ENCODE measurements at places on chromosomes 2 and 18. TPM values are rescaled to one million over a fixed set of nuclear protein-coding genes. Genes with fewer than 3 reads are reported as not detected.
A peak's percentile ranks its signal among the peaks of the same experiment; 100 is the strongest.

GRCh38 chr2:74498500-74499266, 720 bp downstream of the LBX2 start:
- DNase-seq = no peak
- peaks cover 12% of the 10 kb centered on the region for H3K36me3 ChIP-seq
- H3K27ac ChIP-seq = no peak overlapping the region
- H3K4me1 ChIP-seq = peaks cover 49% of the 10 kb centered on the region
- H3K27me3 ChIP-seq = peaks cover 61% of the 10 kb centered on the region
- peak overlapping the region; percentile 40 for H3K4me3 ChIP-seq

GRCh38 chr2:236755278-236755840, 185.7 kb downstream of the ACKR3 start:
- no peaks in the 10 kb centered on the region for H3K36me3 ChIP-seq
- no peak overlapping the region for H3K4me3 ChIP-seq
- no peaks in the 10 kb centered on the region for H3K27me3 ChIP-seq
- H3K4me1 ChIP-seq = peaks cover 9% of the 10 kb centered on the region

GRCh38 chr18:3960977-3961376, 494.1 kb downstream of the DLGAP1 start:
- no peak overlapping the region for H3K4me3 ChIP-seq
- no peaks in the 10 kb centered on the region for H3K4me1 ChIP-seq
- no peaks in the 10 kb centered on the region for H3K36me3 ChIP-seq

DNA sequence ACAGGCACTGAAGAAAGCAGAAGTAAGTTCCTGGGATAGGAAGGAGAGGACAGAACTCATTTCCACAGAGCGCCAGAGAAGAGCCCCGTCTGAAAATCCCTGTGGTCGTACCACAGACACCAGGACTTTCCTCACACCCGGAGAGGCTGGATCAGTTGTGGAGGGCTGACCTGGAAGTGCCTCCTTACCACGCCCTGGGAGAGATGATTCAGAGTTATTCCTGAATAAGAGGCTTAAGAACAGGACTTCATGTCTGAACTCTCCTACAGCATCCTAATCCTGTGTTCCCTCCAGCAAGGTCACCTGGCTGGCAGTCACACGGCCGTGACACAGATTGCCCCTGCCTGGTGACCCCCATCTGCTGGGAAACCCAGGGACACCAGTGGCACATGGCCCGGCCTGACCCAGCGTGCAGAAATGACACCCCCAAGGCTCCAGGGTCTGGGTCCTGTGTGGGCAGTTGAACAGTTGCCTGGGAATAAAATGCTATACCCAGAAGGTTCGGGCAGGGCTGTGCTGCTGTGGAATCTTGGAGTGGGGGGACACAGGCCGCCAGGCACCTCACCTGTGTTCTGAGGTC, 105.9 kb downstream of the PXDN start:
- peaks cover 5% of the 10 kb centered on the region for H3K4me1 ChIP-seq
- H3K27ac ChIP-seq = no peak overlapping the region
- no peak for DNase-seq
- peaks cover 5% of the 10 kb centered on the region for H3K36me3 ChIP-seq

DNA sequence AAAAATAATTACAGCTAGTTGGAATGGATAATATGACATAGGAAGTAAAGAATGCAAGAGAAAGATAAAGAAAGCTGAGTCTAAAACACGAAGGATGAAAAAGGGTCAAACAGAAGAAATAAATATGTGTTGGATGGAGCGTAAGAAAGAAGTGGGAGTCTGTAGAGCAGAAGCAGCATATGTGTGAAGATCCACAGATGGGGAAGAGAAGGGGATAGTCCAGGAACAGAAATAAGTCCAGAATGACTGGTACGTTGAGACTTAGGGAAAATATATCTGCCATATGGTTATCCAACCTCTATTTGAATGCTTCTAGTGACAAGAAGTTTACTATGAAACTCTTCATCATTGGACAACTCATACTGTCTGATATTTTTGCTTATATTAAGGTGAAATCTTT, 18.0 kb downstream of the ABCA12 start:
- no peaks in the 10 kb centered on the region for H3K4me1 ChIP-seq
- H3K36me3 ChIP-seq = no peaks in the 10 kb centered on the region
- no peaks in the 10 kb centered on the region for H3K27me3 ChIP-seq
- no peak overlapping the region for H3K27ac ChIP-seq

- no peaks in the 10 kb centered on the region for H3K27me3 ChIP-seq
- peaks cover 94% of the 10 kb centered on the region for H3K4me1 ChIP-seq
- peak overlapping the region; percentile 11 for H3K27ac ChIP-seq
Observed at GRCh38 chr2:217954469-217954868, 48.3 kb downstream of the TNS1 start.

- no peak overlapping the region for H3K27ac ChIP-seq
- no peaks in the 10 kb centered on the region for H3K4me1 ChIP-seq
- H3K36me3 ChIP-seq = no peaks in the 10 kb centered on the region
Observed at GRCh38 chr2:205806143-205806905, 124.0 kb downstream of the NRP2 start.

DNA sequence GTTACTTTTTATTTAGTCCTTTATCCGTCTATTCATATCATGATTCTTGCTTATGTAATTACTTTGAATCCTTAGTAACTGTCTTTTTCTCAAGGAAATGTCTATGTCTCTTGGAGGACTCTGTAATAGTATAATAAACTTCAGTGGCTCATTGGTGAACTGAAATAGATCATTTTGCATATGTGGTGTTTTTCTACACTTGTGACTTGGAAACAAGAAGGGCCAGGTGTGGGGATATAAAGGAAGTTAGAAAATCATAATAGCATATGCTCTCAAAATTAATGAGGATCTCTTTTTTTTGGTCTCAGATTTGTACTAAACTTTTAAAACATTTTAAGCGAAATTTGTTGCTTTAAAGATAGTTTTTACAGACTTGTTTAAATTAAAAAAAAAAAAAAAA, 453.0 kb upstream of the CDH20 start:
- H3K27ac ChIP-seq = no peak overlapping the region
- H3K4me1 ChIP-seq = no peaks in the 10 kb centered on the region
- H3K4me3 ChIP-seq = no peak overlapping the region
- DNase-seq = no peak
- no peaks in the 10 kb centered on the region for H3K36me3 ChIP-seq

GRCh38 chr2:29549069-29549380, 372.4 kb downstream of the ALK start:
- H3K27ac ChIP-seq = no peak overlapping the region
- no peaks in the 10 kb centered on the region for H3K36me3 ChIP-seq
- no peak for DNase-seq
- no peaks in the 10 kb centered on the region for H3K4me1 ChIP-seq
- peaks cover 8% of the 10 kb centered on the region for H3K27me3 ChIP-seq

- H3K4me3 ChIP-seq = no peak overlapping the region
- no peaks in the 10 kb centered on the region for H3K27me3 ChIP-seq
- no peak for DNase-seq
- peaks cover 48% of the 10 kb centered on the region for H3K36me3 ChIP-seq
- no peak overlapping the region for H3K27ac ChIP-seq
Observed at GRCh38 chr2:63855418-63856302, 14.0 kb downstream of the UGP2 start.

DNA sequence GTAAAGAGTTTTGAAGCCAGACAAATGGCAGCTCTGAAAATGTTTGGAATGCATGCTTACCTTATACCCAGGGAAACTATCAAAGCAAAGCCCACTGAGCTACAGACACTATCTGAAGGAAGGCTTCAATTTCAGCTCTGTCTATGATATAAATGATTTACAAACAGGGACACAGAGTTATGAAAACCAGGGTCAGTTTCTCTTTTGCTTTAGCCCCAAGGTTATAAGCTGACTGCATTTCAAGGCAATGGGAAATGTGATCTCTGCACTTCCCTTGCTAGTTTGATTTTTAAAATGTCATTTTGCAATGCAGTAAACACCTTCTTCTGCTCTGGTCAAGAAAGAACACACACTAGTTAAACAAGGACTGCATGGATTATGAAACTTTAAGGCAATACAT, 65.2 kb upstream of the CCDC195 start:
- H3K4me3 ChIP-seq = no peak overlapping the region
- no peaks in the 10 kb centered on the region for H3K36me3 ChIP-seq
- H3K4me1 ChIP-seq = no peaks in the 10 kb centered on the region
- H3K27ac ChIP-seq = no peak overlapping the region
- H3K27me3 ChIP-seq = no peaks in the 10 kb centered on the region

- peaks cover 16% of the 10 kb centered on the region for H3K36me3 ChIP-seq
- no peaks in the 10 kb centered on the region for H3K27me3 ChIP-seq
- H3K4me1 ChIP-seq = peaks cover 29% of the 10 kb centered on the region
- no peak overlapping the region for H3K27ac ChIP-seq
- no peak overlapping the region for H3K4me3 ChIP-seq
- no peak for DNase-seq
Observed at GRCh38 chr2:97926946-97927345, 68.8 kb downstream of the TMEM131 start.

- H3K36me3 ChIP-seq = no peaks in the 10 kb centered on the region
- no peaks in the 10 kb centered on the region for H3K27me3 ChIP-seq
- H3K4me1 ChIP-seq = peaks cover 7% of the 10 kb centered on the region
- no peak overlapping the region for H3K4me3 ChIP-seq
- H3K27ac ChIP-seq = no peak overlapping the region
Observed at GRCh38 chr2:128362889-128363228, 44.2 kb upstream of the HS6ST1 start.

- H3K4me1 ChIP-seq = peaks cover 12% of the 10 kb centered on the region
- no peak within 1 kb of the TSS for H3K27ac ChIP-seq
- no peak for DNase-seq
- H3K4me3 ChIP-seq = peak within 1 kb of the TSS; percentile 36
- H3K36me3 ChIP-seq = no peaks in the 10 kb centered on the region
Observed at GRCh38 chr2:176151442-176152287, at the start of gene HOXD4. Gene HOXD4, plus strand, starts transcription at chr2:176151550. Its CDS starts 84 bp downstream, at chr2:176151634.

DNA sequence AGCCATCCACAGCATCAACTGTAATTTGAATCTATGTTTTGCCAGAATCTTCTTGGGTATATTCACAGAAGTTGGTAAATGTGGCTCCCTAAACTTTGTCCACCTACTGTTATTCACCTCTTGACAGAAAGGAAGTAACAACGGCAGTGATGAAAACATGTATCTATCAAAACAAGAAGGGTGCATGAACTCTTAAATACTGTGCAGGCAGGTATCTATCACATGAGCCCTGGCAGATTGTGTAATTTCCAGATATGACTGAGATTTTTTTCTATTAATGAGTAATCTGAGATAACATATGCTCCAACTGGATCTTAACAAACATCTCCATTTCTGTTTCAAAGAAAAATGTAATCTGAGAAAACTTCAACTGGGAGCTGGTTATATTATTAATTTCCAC, 36.6 kb downstream of the SFT2D3 start:
- no peak overlapping the region for H3K4me3 ChIP-seq
- DNase-seq = no peak
- peaks cover 15% of the 10 kb centered on the region for H3K4me1 ChIP-seq
- no peak overlapping the region for H3K27ac ChIP-seq

DNA sequence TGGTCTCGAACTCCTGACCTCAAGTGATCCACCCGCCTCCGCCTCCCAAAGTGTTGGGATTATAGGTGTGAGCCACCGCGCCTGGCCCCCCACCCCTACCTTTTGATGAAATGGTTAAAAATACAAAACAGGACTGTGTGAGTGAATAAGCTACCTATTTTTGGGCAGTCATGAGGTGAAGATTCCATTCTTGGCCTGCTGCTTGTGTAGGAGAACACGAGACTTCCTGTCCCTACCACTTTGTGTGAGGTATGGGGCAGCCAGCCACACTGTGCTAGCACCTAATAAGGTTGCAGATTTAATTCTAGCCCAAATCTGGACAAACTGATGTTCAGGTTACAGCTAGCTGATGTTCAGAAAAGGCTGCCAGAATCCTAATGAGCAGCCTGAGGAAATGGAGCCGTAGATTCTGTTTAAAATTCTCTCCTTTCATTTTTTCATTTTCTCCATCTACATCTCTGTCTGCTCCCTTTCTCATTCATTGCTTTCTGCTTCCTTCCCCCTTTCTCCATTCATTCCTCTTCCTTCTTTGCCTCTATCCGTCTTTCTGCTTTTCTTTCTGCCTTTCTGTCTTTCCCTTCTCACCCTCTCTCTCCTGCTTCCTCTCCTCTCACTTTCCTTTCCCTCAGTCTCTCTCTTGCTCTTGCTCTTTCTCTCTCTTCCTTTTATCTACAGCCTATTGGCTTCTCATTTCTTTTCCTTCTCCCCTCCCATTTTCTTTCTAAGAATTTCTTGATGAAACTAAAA, 4.6 kb upstream of the LTBP1 start:
- no peak overlapping the region for H3K27ac ChIP-seq
- no peak overlapping the region for H3K4me3 ChIP-seq

- no peak overlapping the region for H3K4me3 ChIP-seq
- peaks cover 14% of the 10 kb centered on the region for H3K4me1 ChIP-seq
- H3K36me3 ChIP-seq = no peaks in the 10 kb centered on the region
Observed at GRCh38 chr2:24877067-24877466, 43.0 kb downstream of the ADCY3 start.

DNA sequence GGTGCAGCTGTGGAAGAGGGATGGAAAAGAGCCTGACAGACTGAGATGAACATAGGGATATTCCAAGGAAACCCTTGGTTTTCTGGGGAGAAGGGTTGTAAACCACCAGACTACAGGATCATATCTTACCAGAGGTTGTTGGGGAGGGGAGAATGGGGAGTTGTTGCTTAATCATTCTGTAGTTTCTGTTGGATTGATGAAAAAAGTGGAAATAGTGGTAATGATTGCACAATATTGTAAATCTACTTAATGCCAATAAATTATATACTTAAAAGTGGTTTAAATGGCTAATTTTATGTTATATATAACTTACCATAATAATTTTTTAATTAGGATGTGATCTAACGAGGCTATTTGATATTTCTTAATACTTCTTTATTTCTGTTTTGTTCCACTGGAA, 800.9 kb downstream of the BCL11A start:
- H3K4me3 ChIP-seq = no peak overlapping the region
- H3K4me1 ChIP-seq = no peaks in the 10 kb centered on the region
- DNase-seq = no peak
- no peaks in the 10 kb centered on the region for H3K36me3 ChIP-seq

GRCh38 chr2:37837628-37838328, 87.3 kb upstream of the RMDN2 start:
- no peak overlapping the region for H3K4me3 ChIP-seq
- no peak overlapping the region for H3K27ac ChIP-seq
- no peaks in the 10 kb centered on the region for H3K36me3 ChIP-seq
- DNase-seq = peak; percentile 34
- H3K27me3 ChIP-seq = no peaks in the 10 kb centered on the region
- H3K4me1 ChIP-seq = peaks cover 11% of the 10 kb centered on the region

- peak overlapping the region; percentile 98 for H3K27ac ChIP-seq
- peak; percentile 82 for DNase-seq
- H3K4me1 ChIP-seq = peaks cover 9% of the 10 kb centered on the region
Observed at GRCh38 chr18:12278741-12279682, 24.9 kb downstream of the CIDEA start.

C1QL2 gene
- total RNA-seq = not detected

IL1R2 gene
- 0.53 TPM for total RNA-seq

NDUFB3 gene
- total RNA-seq = 411 TPM

CHST9 gene
- 1.0 TPM for total RNA-seq

LRRC30 gene
- not detected for total RNA-seq

SERPINB3 gene
- total RNA-seq = not detected

DPY30 gene
- 47.7 TPM for total RNA-seq

UGT1A1 gene
- total RNA-seq = not detected

OSBPL6 gene
- total RNA-seq = 3.0 TPM

SLC8A1 gene
- total RNA-seq = 1,351 TPM

SPC25 gene
- total RNA-seq = not detected

RSAD2 gene
- total RNA-seq = 15.9 TPM

Measured in heart right ventricle (tissue), 16 donors.